Mesothelial cell of epicardium (in vitro differentiated cells): ENCODE measurements at places on chromosomes 11 and 22. TPM values are rescaled to one million over a fixed set of nuclear protein-coding genes. Genes with fewer than 3 reads are reported as not detected.

GRCh38 chr11:118081241-118081958 is 4.5 kb downstream of the TMPRSS4 start:
- H3K27ac ChIP-seq = no peak overlapping the region
- no peak overlapping the region for H3K4me3 ChIP-seq
- no peaks in the 10 kb centered on the region for H3K36me3 ChIP-seq
- peaks cover 4% of the 10 kb centered on the region for H3K27me3 ChIP-seq

DNA sequence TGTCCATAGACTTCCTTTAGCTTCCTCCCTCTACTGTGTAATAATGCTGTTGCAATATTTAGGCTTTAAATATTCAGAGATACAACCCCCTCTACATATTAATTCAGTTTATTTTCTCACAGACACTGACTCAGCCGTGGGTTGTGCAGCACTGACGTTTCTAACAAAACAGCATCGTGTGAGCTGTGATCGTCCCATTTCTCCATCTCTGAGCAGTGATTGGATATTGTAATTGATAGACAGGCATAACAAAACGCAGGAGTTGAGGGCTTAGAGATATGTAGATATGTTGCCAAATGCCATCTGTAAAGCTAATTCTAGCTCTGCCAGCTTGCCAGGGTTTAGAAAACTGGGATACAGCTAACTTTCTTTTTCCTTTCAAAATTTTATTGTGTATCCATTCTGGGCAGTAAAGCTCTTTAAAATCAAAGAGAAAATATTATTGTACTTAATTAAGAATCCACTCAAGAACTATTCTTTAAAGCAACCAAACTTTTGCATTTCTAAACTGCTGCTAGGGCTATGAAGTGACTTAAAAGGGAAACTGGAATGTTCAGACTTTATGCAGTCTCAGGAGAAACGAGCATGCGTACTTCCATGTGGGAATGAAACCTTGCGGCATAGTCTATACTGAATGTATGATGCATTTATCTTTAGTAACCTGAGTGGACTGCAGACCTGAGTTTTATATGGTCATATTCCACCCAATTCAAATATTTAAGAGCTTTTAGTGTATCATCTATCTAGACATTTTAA is 22.7 kb downstream of the BTBD10 start:
- no peak for DNase-seq
- no peaks in the 10 kb centered on the region for H3K27me3 ChIP-seq
- peaks cover 5% of the 10 kb centered on the region for H3K36me3 ChIP-seq
- no peak overlapping the region for H3K27ac ChIP-seq

GRCh38 chr22:39928536-39929520 is 27.9 kb downstream of the GRAP2 start:
- peaks cover 48% of the 10 kb centered on the region for H3K27me3 ChIP-seq
- H3K27ac ChIP-seq = no peak overlapping the region
- no peaks in the 10 kb centered on the region for H3K36me3 ChIP-seq
- no peaks in the 10 kb centered on the region for H3K4me1 ChIP-seq

- no peaks in the 10 kb centered on the region for H3K36me3 ChIP-seq
- peaks cover 82% of the 10 kb centered on the region for H3K27me3 ChIP-seq
- H3K4me1 ChIP-seq = peaks cover 7% of the 10 kb centered on the region
- no peak overlapping the region for H3K4me3 ChIP-seq
These were observed 3.3 kb downstream of the KCNQ1 start for GRCh38 chr11:2447951-2448650.

DNA sequence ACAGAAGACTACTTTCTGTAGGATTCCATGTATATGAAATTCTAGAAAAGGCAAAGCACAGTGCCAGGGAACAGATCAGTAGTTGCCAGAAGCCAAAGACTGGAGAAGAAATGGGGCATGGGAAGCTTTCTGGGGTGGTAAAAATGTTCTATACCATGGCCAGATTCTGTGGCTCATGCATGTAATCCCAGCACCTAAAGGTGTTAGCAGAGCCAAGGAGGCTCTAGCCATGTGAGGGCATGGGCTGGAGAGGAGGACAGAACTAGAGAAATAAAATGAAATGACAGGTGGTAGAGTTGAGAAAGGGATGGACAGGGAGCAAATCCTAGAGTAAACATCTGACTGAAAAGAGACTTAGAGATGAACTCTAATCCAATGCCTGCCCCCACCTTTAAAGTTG is 26.9 kb upstream of the HMGXB4 start:
- H3K27ac ChIP-seq = no peak overlapping the region
- DNase-seq = no peak
- H3K27me3 ChIP-seq = peaks cover 50% of the 10 kb centered on the region
- H3K4me3 ChIP-seq = no peak overlapping the region

NLRP14 gene
- total RNA-seq = 0.51 to 0.58 TPM (median 0.54 TPM) in 3 replicates

ZNF214 gene
- total RNA-seq = 6.2 to 7.4 TPM (median 6.5 TPM) in 3 replicates

CTTN gene
- 307 to 326 TPM (median 318 TPM) in 3 replicates for total RNA-seq

CYB5R2 gene
- 63.6 to 74.4 TPM (median 67.0 TPM) in 3 replicates for total RNA-seq

FKBP2 gene
- total RNA-seq = 35.5 to 40.2 TPM (median 36.4 TPM) in 3 replicates
